ENCODE measurements at places on chromosomes 16 and 17. TPM values are rescaled to one million over a fixed set of nuclear protein-coding genes. Genes with fewer than 3 reads are reported as not detected.
A peak's percentile ranks its signal among the peaks of the same experiment; 100 is the strongest.

- no peak for DNase-seq
These were observed 133.1 kb downstream of the ANKRD11 start for GRCh38 chr16:89357055-89357816.

DNA sequence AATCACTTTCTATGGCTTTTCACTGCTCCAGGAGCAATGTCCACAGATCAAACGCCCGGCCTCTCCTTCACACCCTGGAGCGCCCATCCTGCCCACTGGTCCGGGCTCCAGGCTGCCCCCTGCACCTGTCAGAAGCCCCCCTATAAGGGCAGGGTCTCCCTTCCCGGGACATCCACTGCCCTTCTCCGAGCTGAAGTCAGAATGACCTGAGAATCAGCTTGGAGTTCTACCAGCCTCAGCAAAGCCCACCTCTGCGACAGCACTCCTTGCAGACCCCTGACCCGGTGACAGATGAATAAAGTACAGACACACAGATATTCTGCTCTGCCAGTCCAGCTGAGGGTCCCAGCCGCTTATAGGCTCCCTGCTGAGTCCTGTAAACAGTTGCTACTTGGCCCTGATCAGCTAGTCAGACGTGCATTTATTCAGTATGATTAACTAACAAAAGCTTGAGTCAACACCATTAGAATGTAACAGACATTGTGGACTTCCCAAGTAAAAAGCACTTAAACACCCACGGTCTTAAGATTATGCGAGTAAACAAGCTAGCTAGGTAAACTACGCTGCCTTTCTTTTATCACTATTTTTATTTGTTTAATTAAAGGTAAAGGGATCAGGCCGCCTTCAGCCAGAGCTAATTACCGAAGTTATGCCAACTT lies 4.8 kb downstream of the SLC7A5 start:
- no peak for DNase-seq

DNA sequence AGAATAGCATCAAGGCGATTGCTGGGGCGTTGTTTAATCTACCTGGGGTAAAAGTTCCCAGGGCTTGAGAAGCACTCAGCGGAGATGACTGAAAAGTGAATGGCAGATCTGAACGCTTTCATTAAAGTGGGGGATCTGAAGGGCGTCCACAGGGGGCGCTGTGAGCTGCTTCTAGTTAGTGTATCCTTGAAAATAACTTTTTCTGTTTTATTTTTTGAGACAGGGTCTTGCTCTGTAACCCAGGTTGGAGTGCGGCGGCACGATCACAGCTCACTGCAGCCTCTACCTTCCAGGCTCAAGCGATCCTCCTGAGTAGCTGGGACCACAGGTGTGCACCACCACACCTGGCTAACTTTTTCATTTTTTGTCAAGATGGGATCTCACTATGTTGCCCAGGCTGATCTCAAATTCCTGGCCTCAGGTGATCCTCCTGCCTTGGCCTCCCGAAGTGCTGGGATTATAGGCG lies 360.4 kb downstream of the SEC14L1 start:
- DNase-seq, result no peak

DNA sequence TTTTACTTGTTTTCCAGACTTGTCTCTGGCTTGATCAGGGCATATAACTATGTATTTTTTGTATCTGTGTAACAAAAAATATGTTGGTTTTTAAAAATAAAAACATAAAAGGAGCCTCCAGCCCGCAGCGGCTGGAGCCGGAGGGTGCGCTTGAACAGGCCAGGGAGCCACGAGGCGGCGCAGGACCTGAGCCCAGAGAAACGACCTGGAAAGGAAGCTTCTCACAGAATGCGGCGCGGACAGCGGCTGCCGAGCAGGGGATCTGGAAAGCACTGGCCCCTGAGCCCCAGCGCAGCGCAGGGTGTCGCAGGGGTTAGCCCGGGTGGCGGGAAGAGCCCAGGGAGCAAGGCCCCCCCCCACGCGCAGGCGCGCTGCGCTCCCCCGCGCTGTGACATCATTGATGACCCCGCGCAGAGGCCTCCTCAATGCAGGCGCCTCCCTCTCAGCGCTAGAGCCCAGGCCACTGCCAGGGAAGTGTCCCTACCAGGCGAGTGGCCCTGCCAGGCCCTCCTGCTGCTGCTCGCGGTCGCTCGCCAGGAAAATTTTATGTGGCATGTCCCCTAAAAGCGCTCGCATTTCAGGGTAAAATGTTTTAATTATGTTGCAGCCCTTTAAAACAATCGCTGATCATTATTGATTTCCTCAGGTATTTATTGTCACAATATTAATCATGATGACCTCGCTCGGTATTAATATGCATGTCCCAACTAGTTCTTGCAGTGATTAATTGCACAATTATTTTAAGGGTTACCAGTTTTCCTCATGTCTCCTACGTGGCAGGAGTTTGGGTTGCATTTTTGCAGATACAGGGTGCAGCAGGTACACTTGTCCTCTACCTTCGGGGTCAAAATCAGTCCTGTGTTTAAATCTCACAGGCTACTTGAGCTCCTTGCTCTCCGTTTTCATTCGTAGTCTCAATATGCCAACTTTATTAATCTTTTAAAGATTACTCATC lies 134.2 kb downstream of the USP22 start:
- peak; percentile 71 for DNase-seq

DNA sequence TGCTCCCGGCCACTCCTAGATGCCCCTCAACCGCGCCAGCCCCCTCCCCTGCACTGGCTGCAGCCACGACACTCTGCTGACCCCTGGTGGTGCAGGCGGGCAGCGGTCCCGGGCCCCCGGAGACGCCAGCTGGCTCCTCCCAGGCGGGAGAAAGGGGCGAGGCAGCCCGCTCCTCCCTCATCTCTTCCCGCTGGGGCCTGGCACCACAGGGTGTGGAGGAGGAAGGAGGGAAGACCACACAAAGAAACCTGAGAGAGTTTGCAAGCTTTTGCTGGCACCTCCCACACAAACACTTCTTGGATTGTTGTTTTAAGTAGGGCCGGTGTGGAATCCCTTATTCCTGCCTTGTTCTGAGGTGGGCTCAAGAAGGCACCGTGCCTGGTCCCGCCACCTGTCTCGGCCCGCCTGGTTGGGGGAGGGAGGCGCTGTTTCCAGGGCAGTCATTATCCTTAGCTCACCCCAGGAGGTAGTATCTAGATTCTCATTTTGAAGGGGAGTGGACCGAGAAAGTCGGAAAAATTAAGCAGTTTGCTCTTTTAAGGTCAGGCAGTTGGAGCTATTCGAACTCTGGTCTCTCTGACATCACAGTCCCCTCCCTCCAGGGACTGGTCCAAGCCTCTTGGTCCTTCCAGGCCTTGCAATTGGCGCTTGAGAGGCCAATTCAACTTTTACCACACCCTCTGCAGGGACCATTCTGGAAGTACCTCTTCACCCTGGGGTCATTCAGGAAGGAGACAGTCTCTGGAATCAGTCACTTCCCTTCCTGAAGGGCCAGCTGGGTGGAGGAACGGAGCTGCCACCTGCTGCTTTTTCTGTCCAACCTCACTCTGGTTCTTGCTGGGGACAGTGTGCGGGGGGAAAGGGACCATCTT lies 959 bp upstream of the ANKRD13B start:
- DNase-seq, result peak; percentile 90

- DNase-seq, result no peak
These were observed 48.7 kb upstream of the NDRG4 start for GRCh38 chr16:58451265-58451689.

DNA sequence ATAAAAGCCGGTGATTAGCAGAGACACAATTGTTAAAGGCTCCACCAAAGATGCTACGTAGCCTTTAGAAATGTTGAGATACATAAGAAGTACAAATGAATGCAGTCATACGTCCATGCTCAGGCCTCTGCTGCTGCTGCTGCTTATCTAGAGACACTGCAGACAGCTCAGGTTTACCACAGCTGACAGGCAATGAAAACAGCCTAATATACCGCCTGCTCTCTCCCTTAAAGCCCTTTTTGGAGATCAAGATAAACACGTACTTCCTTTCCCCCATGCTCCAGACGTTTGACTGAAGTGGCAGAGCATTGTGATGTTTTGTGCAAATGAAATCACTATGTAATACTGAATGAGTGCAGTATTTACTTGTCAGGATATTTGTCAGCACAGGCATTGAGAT lies 185.3 kb downstream of the AATF start:
- no peak for DNase-seq

GRCh38 chr16:1430214-1430758 lies 592 bp upstream of the PERCC1 start:
- DNase-seq, result no peak

The SLC5A2 gene
- 73.9 TPM for polyA plus RNA-seq

The TBC1D26 gene
- polyA plus RNA-seq, result 1.3 TPM

The ATP6V0C gene
- polyA plus RNA-seq, result 278 TPM

The MYH13 gene
- 0.40 TPM for polyA plus RNA-seq

Data from renal cortex interstitium (tissue), 15 donors.